ENCODE measurements at places on chromosomes 2 and 18. TPM values are rescaled to one million over a fixed set of nuclear protein-coding genes. Genes with fewer than 3 reads are reported as not detected.
A peak's percentile ranks its signal among the peaks of the same experiment; 100 is the strongest.

Gene CYP26B1
- total RNA-seq, result 1.1 TPM

Gene MPHOSPH10
- 12.5 TPM for total RNA-seq

- DNase-seq, result no peak
Measured at GRCh38 chr18:44321868-44322590, 358.7 kb upstream of the SETBP1 start.

DNA sequence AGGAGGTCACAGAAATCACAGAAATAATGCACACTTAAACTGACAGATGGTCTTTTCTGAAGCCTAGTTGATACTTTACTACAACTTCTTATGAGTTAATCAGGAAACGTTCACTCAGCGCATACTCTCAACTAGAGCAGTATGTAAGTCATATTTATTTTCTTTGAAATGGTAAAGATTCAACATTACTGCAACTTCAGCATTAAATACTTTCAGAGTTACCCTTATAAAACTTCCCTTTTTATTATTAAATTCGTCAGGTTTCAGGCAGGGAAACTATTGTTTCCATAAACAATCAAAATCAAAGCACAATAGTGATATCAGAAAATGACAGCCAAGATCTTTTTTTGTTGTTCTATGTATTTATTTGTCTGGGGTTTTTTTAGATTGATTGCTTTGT is 222.6 kb upstream of the RND3 start:
- DNase-seq, result no peak

- no peak for DNase-seq
Measured at GRCh38 chr2:175730050-175730449, 272.0 kb downstream of the LNPK start.

DNA sequence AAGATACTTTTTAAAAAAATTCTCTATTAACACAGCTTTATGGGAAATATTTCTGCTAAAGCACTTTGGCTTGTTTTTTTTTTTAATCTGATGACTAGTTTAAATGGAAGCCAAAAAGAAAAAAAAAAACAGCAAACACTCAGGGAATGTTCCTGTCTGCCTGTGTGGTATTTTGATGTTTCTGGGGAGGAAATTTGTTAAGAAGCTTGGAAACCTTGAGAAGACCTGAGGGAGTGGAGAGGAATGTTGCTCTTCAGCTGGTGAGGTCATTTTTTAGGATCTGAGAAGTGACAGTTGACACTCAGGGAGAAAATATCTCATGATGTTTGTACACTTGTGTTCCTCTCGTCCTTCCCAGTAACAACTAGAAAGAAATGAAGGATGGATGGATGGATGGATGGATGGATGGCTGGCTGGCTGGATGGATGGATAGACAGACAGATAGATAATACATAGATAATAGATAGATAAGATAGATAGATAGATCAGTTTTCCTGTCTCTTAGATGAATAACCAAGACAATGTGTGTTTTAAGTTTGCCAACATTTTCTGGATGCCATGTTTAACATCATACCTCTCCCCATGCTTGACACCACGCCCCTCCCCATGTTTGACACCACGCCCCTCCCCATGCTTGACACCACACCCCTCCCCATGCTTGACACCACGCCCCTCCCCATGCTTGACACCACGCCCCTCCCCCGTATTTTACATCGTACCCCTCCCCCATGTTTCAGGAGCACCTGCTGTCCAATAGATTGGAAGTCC is 84.8 kb downstream of the CTIF start:
- no peak for DNase-seq

DNA sequence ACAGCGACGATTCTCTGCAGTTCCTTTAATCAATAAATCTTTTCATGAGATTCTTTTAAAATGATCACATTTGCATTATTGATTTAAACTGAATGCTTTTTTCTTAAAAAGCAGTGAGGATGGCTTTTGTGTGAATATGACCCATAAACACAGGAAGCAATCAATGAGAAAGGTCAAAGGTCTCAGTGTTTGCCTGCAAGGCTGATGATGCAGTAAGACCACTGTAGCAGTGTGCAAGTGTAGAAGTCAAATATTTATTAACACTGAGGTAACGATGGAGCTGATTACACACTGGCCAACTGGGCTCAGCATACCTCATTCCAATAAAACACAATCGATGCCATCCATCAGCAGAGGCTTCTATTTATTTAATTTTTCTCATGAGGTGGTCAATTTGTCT is 633.5 kb downstream of the DCDC2C start:
- DNase-seq, result no peak

DNA sequence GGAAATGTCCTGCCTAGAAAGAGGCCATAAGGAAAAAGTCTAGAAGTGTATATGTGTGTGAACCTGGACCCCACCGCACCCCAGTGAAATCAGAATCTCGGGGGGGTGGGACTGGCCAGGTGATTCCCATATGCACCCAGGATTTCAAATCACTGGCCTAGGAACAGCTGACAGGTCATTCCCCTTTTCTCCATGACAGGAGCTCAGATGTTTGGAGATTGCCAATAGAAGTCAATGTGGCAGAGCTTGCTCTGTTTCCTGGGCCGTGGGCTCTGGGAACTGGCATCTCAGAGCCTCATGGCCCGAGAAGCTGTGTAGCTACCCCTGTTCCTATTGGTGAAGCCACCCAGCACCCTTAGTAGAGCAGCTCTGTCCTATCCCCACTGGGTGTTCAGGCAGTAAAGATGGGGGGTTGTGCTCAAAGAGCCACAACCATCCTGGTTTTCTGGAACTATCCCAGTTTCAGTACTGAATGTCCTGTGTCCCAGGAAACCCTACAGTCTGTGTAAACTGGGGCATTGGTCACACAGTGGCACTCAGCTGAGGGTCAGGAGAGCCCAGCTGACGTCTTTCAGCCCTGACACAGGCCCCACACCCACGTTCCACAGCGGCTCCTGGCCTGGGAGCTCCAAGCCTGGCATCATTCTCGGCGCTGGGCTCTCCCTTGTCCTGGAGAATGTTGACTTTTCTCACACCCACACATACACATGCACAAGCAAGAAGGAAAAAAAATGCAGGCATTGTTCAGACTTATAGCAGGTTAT is 18.9 kb downstream of the GNLY start:
- peak; percentile 12 for DNase-seq

GRCh38 chr2:120533625-120534024 is 187.7 kb downstream of the INHBB start:
- DNase-seq, result no peak

Gene ITGA6
- 90.7 TPM for total RNA-seq

Gene TMEM178A
- 7.1 TPM for total RNA-seq

GRCh38 chr2:130819608-130820278 is 17.0 kb upstream of the ARHGEF4 start:
- DNase-seq, result peak; percentile 86

DNA sequence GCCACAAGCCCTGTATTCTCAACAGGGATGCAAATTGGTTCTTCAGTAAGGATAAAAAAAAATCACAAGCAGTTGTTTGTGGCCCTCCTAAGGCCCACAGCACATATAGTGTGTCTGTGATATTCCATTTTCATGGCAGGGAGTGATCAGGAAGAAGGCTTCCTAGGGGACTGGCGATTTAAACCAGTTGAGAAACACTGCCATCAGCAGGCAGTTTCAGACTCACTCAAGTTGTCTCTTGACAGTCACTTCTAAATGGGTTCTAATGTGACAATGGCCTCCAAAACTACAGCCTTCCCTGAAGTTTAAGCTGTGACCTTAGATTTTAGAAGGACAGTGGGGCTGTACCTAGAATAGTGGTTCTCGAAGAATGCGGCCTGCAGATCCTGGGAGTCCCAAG is 6.0 kb downstream of the CIAO1 start:
- DNase-seq, result no peak

Gene ARL6IP6
- 54.9 TPM for total RNA-seq

- DNase-seq, result no peak
Measured at GRCh38 chr2:17643031-17643615, 102.6 kb downstream of the VSNL1 start.

GRCh38 chr2:13638181-13638580 is 921.4 kb downstream of the TRIB2 start:
- no peak for DNase-seq

GRCh38 chr2:61694312-61695274 is 156.4 kb upstream of the XPO1 start:
- peak; percentile 97 for DNase-seq

DNA sequence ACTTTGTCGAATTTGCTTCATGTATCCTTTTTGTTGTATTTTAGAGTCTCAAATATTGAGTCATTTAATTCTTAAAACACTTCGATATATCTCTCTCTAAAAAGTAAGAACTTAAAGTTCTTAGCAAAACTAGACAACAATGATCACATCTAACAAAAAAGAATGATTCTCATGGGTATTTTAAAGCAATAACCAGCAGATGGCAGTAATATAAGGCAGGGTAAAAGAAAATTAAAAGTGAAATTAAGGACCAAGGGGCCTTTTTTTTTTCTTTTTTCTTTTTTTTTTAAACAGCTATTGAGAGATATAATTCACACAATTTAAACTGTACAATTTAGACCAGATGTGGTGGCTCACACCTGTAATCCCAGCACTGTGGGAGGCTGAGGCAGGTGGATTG is 9.9 kb upstream of the AOX1 start:
- peak; percentile 13 for DNase-seq

DNA sequence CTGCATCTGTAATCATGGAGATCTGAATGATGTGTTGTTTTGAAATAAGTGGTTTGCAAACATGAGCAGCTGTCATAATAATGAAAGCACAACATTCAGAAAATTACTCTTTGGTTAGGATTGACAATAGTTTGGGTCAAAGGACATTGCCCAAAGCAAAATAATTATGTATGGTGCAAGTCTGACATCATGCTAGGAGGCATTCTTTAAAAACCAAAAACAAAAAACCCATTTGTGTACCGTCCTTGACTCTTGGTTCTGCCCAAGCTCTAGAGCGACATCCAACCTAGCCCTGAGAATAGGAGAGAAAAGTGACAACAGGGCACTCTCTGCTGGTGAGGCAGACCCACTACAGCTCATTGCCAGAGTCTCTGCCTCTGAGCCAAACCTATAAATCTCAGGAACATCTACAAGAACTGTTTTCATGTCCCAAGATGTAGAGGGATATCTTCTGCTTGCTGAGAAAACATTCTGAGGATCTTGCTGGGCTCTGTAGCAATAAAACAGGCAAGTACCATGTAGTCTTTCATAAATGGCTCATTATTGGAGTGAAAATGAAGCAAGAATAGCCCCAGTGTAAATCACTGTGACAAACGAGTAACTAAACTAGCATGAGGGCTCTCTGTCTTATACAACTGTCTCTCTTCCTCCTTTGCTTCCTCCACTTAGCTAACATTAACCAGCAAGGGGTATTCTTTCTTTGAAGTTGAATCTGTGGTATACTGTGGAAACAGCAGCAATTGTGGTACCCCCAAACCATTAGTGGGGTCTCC is 266.8 kb upstream of the CXCR4 start:
- DNase-seq, result peak; percentile 38

Gene NT5DC4
- not detected for total RNA-seq

GRCh38 chr18:7082671-7083070 is 34.9 kb downstream of the LAMA1 start:
- no peak for DNase-seq

GRCh38 chr18:51998711-51999110 is 341.3 kb upstream of the DCC start:
- no peak for DNase-seq

- DNase-seq, result no peak
Measured at GRCh38 chr18:58915995-58916394, 51.3 kb downstream of the ZNF532 start.

Gene RFTN2
- total RNA-seq, result 3.4 TPM

DNA sequence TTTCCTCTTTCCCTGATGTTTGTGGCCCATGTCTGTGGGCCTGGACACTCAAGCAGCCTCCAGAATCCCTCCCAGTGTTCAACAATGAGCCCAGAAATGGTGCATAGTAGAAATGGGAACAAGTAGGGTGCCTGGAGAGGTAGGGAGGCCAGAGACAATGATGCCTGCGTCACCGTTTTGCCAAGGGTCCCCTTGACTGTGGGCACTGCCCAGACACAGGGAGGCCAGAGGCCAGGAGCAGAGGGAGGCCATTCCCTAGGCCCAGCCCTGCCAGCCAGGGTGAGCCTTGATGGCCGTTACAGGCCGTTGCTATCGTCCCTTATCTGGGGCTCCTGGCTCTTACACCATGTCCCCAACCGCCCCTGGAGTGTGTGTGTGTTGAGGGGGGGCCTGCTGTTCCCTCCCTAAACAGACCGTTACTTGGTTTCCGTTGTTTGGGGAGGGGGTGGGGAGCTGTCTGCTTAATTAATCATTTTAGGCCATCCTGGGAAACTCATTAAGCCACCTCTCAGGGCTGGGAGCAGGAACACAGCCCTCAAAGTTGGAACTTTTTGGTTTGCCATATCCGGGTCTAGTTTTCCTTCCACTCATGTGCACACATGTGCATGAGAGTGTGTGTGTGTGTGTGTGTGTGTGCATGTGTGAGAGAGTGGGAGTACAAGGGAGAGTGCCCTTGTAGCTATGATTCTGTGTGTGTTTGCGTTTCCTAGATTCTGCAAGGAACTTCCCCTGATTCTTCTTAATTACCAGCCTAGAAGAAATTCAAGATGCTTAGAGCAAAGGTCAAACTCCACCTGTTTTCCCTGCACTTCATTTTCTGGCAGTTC is 135.2 kb upstream of the HAAO start:
- no peak for DNase-seq

Gene OSBPL1A
- 48.3 TPM for total RNA-seq

Gene CHST10
- 28.4 TPM for total RNA-seq

Gene MMADHC
- total RNA-seq, result 161 TPM

- peak; percentile 74 for DNase-seq
Measured at GRCh38 chr2:231928481-231928880, 2.3 kb upstream of the NPPC start.

- no peak for DNase-seq
Measured at GRCh38 chr18:63664571-63664970, 2.9 kb upstream of the SERPINB3 start.

GRCh38 chr18:73093687-73094250 is 226.0 kb upstream of the NETO1 start:
- DNase-seq, result no peak

GRCh38 chr18:12035481-12035880 is 54.2 kb downstream of the IMPA2 start:
- DNase-seq, result no peak

DNA sequence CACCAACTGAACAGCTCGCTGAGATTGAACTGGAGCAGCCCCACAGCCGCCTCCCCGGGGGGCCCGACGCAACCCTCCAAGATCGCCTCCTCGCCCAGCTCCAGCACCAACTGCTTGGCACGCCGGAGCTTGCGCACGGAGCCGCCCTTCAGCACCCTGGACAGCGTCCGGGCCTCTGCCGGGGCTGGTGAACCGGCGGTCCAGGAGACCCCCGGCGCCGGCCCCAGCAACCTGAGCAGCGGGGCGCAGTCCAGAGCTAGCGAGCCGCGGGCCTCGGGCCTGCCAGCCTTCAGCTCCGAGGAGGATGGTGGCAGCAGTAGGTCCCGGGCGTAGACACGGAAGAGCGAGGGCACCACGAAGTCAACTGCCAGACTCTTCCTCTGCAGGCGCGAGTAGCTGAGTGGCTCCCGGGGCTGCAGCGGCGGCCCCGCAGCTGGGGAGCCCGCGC is 1.2 kb downstream of the ALK start:
- peak; percentile 90 for DNase-seq
